ENCODE measurements at places on chromosomes 2 and 18.
A peak's percentile ranks its signal among the peaks of the same experiment; 100 is the strongest.

GRCh38 chr2:197028230-197028629 lies 101.7 kb upstream of the PGAP1 start:
- DNase-seq, result no peak

DNA sequence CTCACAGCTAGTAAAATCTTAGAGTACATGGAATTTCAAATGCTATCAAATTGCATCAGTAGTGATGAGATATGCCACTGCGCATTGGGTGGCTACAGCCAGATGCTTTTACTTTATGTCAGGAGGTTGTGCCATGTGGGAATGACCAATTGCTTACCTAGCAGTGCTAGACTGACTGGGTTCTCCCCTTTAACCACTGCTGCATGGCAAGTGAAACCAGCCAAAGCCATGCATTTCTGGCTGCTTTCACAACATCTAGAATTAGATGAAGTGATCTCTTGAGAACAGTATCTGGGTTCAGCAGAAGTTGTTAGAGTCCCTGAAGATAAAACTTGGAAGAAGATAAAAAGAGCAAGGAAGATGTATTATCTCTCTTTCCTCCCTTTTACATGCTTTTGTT lies 1174.2 kb upstream of the CDH2 start:
- DNase-seq, result no peak

GRCh38 chr2:178282075-178282815 lies 87.9 kb downstream of the OSBPL6 start:
- DNase-seq, result no peak

- no peak for DNase-seq
These were observed 8.1 kb downstream of the ACKR3 start for GRCh38 chr2:236577481-236578410.

DNA sequence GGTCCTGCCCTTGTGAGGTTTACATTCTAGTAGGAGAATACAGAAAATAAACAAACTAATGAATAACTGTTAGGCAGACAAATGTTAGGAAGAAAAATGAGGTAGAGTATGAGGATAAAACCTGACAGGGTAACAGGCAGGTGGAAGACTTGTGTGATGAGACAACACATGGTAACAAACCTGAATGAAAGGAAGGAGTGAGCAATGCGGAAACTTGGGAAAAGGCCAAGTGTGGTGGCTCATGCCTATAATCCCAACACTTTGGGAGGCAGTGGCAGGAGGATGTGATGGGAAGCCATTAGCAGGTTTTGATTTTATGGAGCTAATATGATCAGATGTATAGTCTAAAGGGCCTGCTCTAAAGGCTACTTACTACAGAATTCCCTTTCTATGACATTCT lies 74.2 kb downstream of the INO80D start:
- no peak for DNase-seq

DNA sequence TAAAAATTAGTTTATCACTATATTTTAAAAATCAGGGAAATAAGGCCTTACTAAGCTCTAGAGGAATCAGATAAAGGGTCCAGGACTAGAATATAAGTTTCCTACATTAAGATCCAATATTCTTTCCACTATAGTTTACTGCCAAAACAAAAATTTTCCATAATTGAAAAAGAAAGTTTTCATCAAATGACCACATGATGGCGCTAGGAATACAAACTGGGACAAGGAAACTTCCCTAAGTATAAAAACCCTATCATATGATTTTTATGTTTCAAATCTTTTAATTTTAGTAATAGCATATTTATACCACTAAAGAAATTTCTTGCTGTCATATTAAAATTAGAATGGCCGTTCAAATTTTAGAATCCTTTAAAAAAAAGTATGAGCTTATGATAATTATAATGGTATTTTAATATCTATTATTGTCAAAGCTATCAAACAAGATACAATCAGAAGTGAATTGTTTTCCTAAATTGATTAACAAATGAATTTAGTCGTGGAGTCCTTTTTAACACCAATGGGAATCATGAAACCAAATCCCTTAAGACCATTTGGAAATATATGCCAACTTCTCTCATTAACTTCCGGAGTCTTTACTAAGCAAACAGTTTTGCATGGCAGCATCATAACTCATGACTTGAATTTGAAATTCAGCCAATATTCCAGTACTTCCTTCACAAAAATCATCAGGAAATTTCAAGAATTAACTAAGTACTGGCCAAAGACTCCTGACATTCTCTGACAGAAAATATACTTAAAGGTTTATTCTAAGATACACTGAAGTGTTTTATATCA lies 70.3 kb downstream of the SCN1A start:
- DNase-seq, result no peak

GRCh38 chr2:108620656-108621055 lies 86.4 kb downstream of the LIMS1 start:
- DNase-seq, result no peak

GRCh38 chr2:171407030-171407675 lies 26.6 kb downstream of the METTL8 start:
- peak; percentile 54 for DNase-seq

GRCh38 chr18:44896846-44897245 lies 216.2 kb downstream of the SETBP1 start:
- DNase-seq, result no peak

DNA sequence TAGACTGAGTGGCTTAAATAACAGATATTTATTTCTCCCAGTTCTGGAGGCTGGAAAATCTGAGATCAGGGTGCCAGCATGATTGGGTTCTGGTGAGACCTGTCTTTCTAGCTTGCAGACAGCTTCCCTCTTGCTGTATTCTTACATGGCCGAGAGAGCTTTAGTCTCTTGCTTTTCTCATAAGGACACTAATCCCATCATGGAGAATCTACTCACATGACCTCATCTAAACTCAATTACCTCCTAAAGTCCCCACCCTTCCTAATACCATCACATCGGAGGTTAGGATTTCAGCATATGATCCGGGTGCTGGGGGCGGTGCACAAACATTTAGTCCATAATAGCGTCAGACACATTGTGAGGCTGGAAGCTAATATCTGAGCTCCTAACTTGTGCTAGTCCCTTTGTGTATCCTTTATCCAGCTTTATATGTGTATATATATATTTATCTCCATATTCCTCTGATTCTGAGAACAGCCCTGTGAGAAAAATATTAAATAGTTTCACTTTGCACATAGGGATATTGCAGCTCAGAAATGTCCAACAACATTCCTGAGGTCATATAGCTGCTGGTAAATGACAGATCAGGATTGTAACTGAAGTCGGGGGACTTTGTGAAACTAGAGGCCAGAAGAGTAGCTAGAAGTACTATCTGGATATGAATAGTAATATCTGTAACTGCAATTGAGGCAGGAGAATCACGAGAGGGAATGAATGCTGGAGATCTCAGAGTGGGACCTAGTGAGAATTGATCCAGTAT lies 28.9 kb downstream of the MARCHF4 start:
- DNase-seq, result no peak

DNA sequence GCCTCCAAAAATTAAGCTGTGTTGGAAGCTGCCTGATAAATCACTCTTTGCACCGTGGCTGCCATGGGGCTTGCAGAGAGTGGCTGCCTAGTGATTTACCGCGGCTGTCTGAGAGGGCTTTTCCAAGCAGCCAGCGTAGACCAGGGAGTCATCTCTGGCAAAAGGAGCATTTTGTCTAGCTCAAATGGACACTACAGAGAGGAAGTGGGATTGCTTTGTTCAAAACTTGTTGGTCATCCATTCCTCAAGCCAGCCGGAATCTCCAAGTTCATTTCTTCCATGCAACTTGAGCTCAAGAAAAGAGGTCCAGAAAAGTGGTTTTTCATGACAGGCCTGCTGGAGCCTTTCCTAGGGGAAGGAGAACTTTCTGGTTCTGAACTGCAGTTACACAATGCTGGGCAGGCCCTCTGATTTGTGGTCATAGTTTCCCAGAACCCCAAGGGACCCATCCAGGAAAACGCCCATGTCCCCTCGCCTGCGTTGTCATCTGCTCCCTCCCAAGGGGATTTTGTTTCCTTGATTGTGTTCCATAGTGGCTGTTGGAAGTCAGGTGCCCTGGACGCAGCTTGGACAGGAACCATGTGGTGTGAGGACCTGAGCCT lies 108.1 kb downstream of the TRIB2 start:
- no peak for DNase-seq

GRCh38 chr2:225233234-225233633 lies 166.3 kb upstream of the NYAP2 start:
- no peak for DNase-seq

DNA sequence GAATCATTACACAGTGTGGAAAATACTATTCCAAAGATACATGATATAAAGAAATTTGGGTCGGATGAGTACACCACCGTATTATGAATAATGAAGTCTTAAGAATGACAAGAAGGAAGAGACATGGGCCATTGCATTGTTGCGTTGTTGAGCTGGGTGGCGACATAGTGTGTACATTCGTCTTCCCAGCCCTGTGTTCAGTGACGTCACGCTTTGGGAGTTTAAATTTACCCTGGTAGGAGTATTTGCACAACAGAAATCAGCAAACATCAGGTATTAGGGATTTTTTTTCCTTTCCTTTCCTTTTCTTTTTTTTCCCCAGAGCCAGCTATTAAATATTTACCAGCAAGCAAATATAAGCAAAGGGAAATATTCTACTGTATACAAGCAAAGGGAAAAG lies 347.2 kb upstream of the NETO1 start:
- DNase-seq, result no peak

GRCh38 chr2:11309706-11310105 lies 34.7 kb downstream of the ROCK2 start:
- DNase-seq, result no peak

- no peak for DNase-seq
These were observed 22.7 kb downstream of the PDE1A start for GRCh38 chr2:182404092-182404491.

DNA sequence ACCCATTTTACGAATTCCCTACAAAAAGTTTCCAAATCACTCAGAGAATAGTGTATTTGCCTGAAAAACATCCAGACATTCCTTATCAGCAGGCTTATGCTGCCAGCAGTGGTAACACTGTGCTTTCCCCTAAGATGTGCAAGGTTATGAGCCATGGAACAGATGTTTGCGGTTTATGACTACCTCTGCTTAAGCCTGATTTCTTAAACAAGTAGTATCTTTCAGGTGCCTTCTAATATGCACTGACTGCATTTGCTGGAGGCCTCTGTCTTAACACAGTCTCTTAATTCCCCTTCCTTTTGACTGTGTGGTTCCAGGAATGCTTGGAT lies 54.8 kb downstream of the CDC42EP3 start:
- peak; percentile 53 for DNase-seq

DNA sequence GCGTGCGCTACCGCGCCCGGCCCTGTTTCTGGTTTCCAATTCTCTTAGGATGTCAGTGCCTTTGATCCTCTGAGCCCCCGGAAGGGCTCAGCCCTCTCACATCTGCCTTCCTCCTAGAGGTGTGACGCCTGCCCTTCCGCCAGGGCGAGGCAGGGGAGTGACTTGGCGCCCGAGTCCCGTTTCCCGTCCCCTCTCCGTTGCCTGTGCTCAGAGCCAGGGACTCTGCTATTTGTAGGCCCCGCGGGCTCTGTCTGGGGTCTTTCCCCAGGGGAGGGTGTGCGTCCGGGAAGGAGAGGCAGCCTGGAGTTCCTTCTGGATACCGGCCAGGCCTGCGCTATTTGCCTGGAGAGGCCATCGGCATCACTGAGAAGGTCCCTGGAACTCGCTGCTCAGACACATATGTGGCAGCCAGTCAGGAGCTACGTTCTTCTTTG lies 103.7 kb upstream of the TAF1B start:
- DNase-seq, result peak; percentile 38

GRCh38 chr18:24006712-24007313 lies 7.7 kb upstream of the TTC39C start:
- no peak for DNase-seq

DNA sequence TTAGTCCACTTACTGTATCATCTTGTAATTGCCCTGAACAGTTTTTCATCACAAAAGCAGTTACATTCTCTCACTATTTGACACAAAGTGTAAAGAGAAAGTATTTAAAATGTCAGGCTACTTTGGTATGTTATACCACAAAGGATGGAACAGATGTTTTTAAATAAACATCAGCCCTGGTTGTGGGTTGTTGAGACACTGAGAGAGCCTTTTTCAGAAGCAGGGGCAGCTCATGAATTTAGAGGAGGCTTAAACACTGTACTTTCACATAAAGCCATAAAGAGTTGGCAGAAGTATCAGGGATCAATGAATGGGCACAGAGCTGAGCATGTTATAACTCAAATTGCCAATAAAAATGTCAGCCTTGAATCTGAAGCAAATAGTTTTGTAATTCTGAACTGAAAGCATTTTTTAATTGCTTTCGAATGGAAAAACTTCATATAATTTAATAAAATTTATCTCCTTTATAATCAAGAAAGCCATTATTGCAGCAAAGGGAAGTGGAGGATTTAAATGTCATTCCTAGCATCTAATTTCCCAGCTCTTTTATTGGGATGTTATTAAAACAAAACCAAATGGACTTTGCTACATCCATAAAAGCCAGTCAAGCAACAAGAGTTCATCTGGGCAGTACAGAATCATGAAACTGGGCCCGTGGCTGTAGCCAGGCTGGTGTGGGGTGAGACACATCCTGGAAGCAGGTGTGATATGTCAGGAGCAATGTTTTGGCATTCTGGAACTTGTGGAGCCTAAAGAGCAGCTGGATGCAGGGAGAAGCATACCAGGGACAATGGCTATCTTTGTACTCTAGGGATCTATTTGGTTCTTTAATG lies 95.1 kb upstream of the NT5C1B start:
- no peak for DNase-seq

- peak; percentile 78 for DNase-seq
These were observed 111.6 kb upstream of the NABP1 start for GRCh38 chr2:191566344-191566743.

DNA sequence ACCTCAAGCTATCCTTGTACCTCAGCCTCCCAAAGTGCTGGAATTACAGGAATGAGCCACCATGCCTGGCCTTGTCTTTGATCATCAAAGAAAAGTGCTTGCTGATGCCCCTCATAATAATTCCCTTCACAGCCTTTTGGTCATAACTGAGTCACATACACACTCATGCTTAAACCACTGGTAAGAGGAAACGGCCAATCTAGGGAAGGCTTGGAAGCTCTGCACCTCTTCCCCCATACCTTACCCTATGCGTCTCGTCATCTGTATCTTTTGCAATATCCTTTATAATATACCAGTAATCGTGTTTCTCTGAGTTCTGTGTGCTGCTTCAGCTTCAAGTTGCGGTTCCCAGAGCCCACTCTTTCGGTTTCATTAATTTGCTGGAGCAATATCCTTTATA lies 4.8 kb upstream of the RNF138 start:
- DNase-seq, result no peak

DNA sequence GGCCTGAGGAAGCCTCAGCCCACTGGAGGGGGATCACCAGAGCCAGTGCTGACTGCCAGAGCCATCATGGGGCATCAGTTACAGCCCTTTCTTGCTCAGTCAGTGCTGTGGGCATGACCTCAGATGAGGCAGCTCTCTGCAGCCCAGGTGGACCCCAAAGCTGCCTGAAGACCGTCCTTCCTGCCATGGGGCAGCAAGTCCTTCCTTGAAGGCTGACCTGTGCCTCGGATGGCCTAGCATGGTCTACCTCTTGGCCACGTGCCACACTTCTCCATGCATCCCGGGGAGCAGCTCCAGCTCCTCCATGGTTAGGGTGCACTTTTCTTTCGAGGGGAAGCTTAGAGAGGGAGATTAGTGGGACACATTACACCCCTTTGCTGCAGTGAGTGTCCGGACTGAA lies 233.4 kb downstream of the VAPA start:
- DNase-seq, result no peak

GRCh38 chr2:23241611-23242245 lies 143.3 kb upstream of the KLHL29 start:
- DNase-seq, result no peak
